ENCODE measurements at places on chromosomes 7 and 10. TPM values are rescaled to one million over a fixed set of nuclear protein-coding genes. Genes with fewer than 3 reads are reported as not detected.
A peak's percentile ranks its signal among the peaks of the same experiment; 100 is the strongest.

GRCh38 chr10:71089162-71089561, 123.2 kb upstream of the UNC5B start:
- H3K27me3 ChIP-seq, result no peaks in the 10 kb centered on the region
- H3K36me3 ChIP-seq, result no peaks in the 10 kb centered on the region
- H3K27ac ChIP-seq, result no peak overlapping the region
- peak; percentile 8 for DNase-seq
- no peaks in the 10 kb centered on the region for H3K4me1 ChIP-seq

- H3K4me3 ChIP-seq, result no peak overlapping the region
- DNase-seq, result no peak
- H3K27me3 ChIP-seq, result no peaks in the 10 kb centered on the region
- H3K4me1 ChIP-seq, result no peaks in the 10 kb centered on the region
These were observed 248.6 kb upstream of the TCERG1L start for GRCh38 chr10:131560166-131560565.

GRCh38 chr10:96470116-96470743, 43.5 kb downstream of the TLL2 start:
- no peak overlapping the region for H3K27ac ChIP-seq
- H3K27me3 ChIP-seq, result peaks cover 3% of the 10 kb centered on the region
- no peaks in the 10 kb centered on the region for H3K36me3 ChIP-seq
- no peak overlapping the region for H3K4me3 ChIP-seq
- no peaks in the 10 kb centered on the region for H3K4me1 ChIP-seq

- H3K27ac ChIP-seq, result no peak overlapping the region
- no peaks in the 10 kb centered on the region for H3K4me1 ChIP-seq
- no peaks in the 10 kb centered on the region for H3K27me3 ChIP-seq
- H3K36me3 ChIP-seq, result no peaks in the 10 kb centered on the region
These were observed 129.2 kb upstream of the UNC5B start for GRCh38 chr10:71082960-71083715.

DNA sequence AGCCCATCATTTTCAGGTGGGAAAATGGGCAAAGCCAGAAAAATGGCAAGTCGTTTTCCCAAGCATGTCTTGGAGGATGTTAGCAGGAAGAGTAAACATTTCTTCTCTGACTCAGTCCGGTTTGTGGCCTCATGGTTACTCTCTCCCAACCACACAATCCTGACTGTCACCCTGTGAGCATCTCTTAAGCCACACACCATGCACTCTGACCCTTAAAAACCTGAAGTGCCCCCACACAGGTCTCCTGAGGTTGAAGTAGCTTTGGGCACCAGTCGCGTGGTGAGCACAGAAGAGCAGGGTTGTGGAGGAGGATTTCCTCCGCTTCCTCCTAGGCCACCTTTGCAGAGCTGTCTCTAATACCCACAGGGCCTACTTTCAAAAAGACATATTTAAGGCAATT, 387.3 kb upstream of the NPVF start:
- no peak for DNase-seq
- peaks cover 2% of the 10 kb centered on the region for H3K4me1 ChIP-seq
- no peaks in the 10 kb centered on the region for H3K36me3 ChIP-seq

DNA sequence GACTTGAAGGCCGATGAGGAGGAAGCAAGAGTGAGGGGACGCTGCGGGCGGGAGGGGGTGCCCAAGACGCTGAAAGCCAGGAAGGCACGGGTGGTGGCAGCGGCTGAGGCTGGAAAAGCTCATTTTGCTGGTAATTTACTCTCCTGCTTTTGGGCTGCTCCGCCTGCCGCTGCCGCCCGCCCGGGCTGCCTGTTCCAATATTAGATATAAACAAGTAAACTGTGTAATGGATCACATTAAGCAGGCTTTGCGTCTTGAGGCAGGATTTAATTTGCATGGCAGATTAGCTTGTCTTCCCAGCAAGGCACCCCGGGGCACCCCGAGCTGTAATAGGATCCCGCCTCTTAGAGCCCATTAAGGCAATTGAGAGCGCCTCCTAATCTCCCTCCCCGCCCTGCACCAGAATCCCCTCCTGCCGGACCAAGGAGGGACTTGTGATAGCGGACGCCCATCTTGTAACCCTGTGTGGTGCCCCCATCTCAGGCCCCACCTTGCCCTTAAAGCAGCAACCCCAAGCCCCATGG, 46.1 kb upstream of the SLF2 start:
- no peak for DNase-seq
- H3K36me3 ChIP-seq, result no peaks in the 10 kb centered on the region
- no peaks in the 10 kb centered on the region for H3K27me3 ChIP-seq
- no peak overlapping the region for H3K27ac ChIP-seq

GRCh38 chr7:138433583-138434443, 26.2 kb upstream of the TRIM24 start:
- no peaks in the 10 kb centered on the region for H3K4me1 ChIP-seq
- H3K27ac ChIP-seq, result no peak overlapping the region
- H3K36me3 ChIP-seq, result no peaks in the 10 kb centered on the region
- DNase-seq, result no peak
- no peak overlapping the region for H3K4me3 ChIP-seq
- no peaks in the 10 kb centered on the region for H3K27me3 ChIP-seq

DNA sequence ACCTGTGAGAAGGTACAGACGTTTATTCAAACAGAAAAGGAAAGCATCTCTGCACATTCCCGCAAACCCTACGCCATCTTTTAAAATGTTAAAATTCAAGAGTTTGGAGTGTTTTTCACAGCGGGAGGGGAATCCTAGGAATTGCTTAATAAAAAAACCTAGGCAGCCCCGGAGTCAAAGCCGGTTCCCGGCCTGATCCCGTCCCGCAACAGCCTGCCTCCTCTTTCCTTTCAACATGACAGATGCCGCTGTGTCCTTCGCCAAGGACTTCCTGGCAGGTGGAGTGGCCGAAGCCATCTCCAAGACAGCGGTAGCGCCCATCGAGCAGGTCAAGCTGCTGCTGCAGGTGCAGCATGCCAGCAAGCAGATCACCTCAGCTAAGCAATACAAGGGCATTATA, 123.0 kb upstream of the VSTM2A start:
- no peak overlapping the region for H3K4me3 ChIP-seq
- no peaks in the 10 kb centered on the region for H3K27me3 ChIP-seq
- DNase-seq, result no peak
- H3K27ac ChIP-seq, result no peak overlapping the region
- no peaks in the 10 kb centered on the region for H3K36me3 ChIP-seq
- H3K4me1 ChIP-seq, result no peaks in the 10 kb centered on the region

Gene AMZ1
- 8.4 TPM for total RNA-seq

Gene SPAM1
- not detected for total RNA-seq

Gene HOXA9
- total RNA-seq, result 0.39 TPM

Measured in upper lobe of left lung (tissue), 6 donors.